Activated T-cell treated with anti-CD3 and anti-CD28 coated beads, Interleukin-2, amount 50 U/mL, for 24 hours (primary cell): ENCODE measurements at places on chromosomes 3 and 15.

- no peak for DNase-seq
These were observed 110.7 kb upstream of the CNTN4 start for GRCh38 chr3:1987980-1988379.

DNA sequence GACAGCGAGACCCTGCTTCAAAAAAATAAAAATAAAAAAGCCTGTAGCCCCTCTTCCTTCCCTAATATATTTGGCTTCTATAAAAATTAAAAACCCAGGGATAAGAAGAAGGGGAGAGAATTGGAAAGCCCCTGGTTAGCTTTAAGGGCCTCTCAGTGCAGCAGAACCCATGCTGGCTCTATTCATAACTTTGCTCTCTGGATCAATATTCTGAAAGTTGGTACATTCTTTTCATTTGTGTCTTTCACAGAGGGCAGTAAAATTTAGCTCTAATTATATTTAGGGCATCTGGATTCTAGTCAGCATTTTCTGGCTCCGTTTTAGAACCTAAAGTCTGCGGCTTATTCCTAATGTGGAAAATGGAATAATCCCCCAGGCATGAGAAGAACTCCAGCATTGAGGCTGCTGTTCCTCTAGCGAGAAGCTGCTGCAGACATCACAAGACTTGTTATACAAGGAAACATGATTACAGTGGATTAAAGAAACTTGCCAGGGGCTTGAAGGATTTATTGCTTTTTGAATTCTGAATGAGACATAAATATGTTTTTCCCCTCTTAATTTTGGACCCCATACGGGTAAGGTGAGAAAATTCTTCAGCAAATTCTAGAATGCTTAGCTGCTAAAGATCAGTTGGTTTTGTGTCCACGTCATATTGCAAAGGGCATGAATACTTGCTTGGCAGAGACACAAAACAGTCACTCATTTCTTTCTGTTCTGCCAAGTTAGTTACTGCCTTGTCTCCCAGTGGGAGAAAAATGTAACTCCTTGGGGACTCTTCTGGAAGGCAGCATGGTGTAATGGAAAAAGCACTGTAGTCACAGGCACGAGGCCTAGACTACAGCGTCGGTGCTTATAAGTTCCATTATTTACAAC lies 177.7 kb downstream of the VGLL4 start:
- no peak for DNase-seq

DNA sequence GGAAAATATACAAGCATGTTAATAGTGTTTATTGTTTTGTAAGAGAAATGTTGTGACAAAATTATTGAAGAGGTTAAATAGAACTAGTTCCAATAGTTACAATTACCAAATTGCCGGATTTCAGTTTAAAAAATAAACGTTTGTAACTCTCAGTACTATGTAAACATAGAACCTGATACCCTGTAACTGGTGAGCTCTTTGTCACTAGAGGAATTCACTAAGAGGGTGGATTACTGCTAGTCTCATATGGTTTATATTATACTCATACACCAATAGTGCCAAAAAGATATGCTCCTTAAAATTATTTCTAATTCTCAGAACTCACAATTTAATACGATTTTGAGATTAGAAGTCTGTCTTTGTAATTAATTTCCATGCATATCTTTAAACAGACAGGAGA lies 7.6 kb upstream of the GMNC start:
- no peak for DNase-seq

GRCh38 chr3:44061961-44062360 lies 179.7 kb upstream of the TOPAZ1 start:
- DNase-seq: no peak

DNA sequence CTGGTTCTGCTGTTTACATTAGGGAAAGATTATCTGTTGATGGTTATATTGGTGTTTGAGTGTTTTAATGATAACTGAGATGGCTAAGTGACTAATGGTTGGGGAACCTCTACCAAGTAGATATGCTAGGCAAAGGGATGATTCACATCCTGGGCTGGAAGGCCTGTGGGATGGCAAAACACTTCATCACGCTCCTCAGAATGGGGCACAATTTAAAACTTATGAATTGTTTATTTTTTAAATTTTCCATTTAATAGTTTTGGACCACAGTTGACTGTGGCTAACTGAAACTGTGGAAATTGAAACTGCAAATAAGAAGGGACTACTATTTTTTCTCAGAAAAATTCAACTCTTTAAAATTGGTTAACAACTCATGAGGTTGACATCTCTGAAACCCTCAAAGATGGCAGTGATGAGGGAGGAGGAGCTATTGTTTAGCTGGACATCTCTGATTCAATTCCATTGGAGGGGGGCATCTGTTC lies 100.5 kb upstream of the ZBED2 start:
- no peak for DNase-seq

GRCh38 chr15:76898102-76898501 lies 7.0 kb downstream of the SCAPER start:
- DNase-seq: no peak

- DNase-seq: no peak
These were observed 226.4 kb upstream of the EIF1B start for GRCh38 chr3:40083066-40083465.

DNA sequence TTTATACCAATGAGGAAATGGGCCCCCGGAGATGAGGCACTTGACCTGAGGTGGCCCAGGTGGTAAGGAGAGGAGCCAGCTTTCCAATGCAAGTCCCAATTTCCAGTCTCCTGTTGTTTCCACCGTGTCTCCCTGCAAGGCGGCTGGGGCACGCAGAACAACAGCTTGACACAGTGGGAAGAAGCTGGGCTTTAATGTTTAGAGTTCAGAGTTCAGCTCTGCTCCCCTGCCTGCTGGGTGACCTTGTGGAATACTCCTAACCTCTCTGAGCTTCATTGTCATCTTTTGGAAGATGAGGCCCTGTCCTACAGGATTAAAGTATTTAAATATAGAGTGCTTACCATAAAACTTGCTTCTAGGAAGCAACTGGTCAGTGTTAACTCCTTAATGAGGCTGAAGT lies 80.3 kb downstream of the SMAD3 start:
- peak; percentile 25 for DNase-seq

- DNase-seq: no peak
These were observed 35.2 kb downstream of the BDH1 start for GRCh38 chr3:197520311-197521276.

- DNase-seq: no peak
These were observed 4.1 kb downstream of the TJP1 start for GRCh38 chr15:29818141-29818540.

- DNase-seq: peak; percentile 65
These were observed 122.5 kb upstream of the ZBED2 start for GRCh38 chr3:111717601-111718000.

- no peak for DNase-seq
These were observed 252.8 kb downstream of the CD47 start for GRCh38 chr3:107837895-107838612.

DNA sequence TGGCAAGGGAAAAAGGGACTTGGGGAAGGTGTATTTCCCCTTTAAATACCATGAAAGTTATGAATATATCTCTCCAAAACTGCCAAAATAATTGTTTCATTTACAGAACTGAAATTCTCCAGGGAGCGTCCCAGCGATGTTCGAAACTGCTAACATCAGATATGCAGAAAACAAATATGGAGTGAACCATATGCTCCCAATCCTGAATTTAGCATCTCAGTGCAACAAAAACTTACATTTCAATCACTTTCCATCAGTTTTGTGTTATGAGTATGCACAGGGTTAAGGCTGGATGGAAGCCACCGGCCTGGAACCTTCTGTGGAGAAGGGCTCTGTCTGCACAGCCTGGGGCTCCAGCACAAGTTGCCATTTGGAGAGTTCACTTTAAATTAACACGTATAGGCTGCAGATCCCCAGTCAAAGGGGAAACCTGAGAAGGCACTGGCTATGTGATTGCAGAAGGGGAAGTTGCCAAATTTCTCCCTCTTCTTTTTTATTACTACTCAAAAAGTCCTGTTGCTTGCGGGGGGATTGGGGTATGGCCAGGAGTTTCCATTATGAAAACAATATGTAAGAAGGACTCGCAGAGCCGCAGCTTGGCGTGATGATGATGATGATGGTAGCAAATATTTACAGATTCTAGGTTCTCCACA lies 56.9 kb upstream of the FOXP1 start:
- no peak for DNase-seq

- DNase-seq: no peak
These were observed 102.8 kb downstream of the SOX14 start for GRCh38 chr3:137866933-137867332.

GRCh38 chr3:58704745-58705144 lies 38.2 kb upstream of the FAM3D start:
- no peak for DNase-seq

DNA sequence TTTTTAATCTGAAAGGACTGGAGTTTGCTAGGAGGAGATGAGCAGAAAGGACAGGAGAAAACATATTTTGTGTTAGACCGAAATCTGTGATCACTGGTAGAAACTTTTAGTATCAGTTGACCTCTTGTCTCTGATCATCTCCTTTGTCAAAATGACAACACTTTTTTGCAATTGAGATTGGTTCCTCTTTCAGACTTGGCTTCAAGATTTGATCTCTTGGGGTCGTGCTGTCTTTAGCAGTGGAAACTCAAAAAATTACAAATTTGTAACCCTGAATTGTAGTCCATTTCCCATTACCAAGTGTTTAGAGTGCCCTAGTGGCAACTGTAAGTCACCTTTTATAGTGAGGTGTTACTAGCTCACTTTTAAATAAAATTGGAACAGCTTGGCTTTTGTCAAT lies 107.4 kb downstream of the KLHL25 start:
- no peak for DNase-seq

DNA sequence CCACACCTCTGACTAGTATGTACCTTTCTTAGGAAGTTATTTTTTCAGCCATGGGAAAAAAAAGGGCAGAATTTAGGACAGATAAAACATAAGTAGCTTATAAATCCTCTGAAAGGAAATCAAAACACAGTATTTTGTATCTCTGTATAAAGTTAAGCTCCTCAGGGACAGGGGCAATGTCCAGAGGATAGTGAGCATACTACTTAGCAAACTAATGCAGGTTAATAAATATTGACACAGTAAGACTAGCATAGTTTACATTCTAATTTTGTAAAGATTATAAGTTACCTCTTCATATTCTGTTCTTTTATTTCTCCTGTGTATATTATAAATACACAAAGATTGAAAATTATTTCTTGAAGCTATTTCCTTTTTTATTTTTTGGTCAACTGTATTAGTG lies 2.1 kb downstream of the UBE3A start:
- no peak for DNase-seq

GRCh38 chr3:110664148-110664547 lies 407.5 kb upstream of the NECTIN3 start:
- DNase-seq: no peak

GRCh38 chr3:5181469-5182141 lies 5.9 kb upstream of the EDEM1 start:
- DNase-seq: no peak

DNA sequence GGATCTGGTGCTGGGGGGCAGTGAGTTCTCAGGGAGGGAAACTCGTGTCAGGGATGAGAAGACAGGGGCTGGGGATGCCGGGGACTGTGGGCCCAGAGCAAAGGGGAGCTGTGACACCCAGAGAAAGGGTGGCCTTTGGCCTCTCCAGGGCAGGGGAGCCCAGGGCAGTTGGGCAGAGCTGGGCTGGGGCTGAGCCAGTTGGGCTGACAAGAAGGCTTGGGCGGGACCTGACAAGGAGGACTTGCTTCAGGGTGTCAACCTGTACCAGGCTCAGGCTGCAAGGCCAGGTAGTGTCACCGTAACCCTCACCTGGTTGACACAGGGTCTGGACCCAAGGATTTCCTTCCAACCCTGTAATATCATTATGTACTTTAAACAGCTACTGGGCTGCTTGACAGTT lies 13.2 kb upstream of the ANPEP start:
- no peak for DNase-seq

DNA sequence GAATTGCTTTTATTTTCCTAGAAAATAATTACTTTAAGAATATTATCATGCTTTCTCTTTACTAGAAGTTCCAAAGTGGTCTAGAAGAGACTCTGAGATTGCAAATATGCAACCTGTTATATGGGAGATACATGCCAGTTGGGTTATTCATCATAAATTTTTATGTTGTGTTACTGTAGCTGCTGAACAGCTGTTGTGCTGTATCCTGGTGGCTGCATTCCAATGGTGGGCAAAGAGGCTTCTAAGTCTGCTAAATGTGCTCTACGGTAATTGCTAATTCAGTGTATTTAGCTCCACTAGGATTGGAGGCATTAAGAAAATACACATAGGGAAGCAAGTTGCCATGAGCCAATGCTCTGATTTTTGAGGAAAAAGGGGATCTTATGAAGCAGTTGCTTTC lies 409.0 kb downstream of the TUSC7 start:
- DNase-seq: no peak

- DNase-seq: no peak
These were observed 77.9 kb downstream of the NTRK3 start for GRCh38 chr15:88178631-88179030.

DNA sequence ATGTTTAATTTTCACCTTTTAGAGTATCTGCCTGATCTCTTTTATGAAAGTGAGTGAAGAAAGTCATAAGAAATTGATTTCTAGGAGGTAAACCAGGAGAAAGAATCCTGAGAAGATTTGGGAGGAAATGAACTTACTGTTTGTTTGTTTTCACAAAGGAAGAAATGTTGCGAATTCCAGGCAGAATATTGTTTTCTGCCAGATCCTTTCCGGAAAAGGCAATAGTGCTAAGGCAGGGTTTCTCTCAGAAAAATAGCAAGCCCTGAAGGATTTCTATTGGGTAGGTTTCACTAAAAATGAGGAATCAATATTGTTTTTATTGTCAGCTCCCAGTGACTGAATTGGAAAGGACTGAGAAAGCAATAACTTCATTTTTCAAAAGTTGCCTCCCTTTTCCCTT lies 85.7 kb upstream of the TGFBR2 start:
- no peak for DNase-seq

DNA sequence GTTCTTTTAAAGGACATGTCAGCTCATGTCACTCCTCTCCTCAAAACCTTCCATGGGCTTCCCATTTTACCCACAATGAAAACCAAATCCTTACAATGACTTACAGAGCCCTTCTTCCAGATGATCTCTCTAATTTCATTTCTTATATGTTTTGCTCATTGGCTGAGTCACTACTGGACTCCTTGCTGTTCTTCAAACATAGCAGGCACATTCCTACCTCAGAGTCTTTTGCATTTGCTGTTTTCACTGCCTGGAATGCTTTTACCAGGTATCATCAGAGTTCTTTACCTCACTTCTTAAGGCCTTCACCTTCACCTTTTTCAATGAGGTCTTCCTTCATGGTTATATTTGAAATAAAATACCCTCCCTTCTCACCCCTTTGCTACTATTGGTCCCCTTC lies 57.3 kb downstream of the NECTIN3 start:
- DNase-seq: no peak
